ENCODE measurements at places on chromosomes 1 and 21.

GRCh38 chr1:98500324-98500723 is 161.2 kb upstream of the SNX7 start:
- no peak for DNase-seq

GRCh38 chr1:224057461-224058199 is 56.3 kb upstream of the FBXO28 start:
- no peak for DNase-seq

GRCh38 chr1:24919791-24920532 is 10.1 kb downstream of the RUNX3 start:
- no peak for DNase-seq

DNA sequence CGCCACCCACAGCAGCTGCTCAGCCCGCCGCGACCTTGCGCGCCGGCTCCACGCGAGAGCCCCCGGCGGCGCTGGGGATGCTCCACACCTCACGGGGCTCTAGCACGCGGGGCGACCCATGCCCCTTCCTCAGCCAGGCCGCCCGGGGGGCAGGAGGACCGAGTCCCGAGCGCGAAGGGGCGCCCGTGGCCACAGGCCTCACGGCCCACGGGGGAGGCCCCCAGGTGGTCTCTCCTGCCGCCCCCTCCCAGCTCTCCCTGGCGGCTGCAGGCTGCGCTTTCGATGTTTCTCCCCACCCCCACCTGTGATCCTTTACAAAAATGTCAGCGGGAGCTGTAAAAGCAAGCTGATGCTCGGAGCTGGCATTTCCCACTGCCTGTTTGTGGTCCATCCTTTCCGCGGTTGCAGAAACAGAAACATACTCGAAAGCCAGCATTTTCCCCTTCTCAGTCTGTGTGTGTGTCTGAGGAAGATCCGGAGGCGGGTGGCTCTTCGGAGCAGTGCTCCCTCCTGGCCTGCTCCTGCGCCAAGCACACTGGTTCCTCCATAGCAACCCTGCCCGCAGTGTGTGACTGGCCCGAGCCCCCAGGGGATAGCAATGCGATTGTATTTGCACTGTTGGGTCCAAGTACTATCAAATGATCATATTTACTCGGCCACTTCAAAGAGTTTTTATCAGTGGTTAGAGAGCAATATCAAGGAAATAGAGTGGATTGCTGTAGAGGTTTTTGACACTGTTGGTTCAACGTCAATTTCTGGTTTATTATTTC is 2.1 kb downstream of the KIF26B start:
- peak; percentile 61 for DNase-seq

DNA sequence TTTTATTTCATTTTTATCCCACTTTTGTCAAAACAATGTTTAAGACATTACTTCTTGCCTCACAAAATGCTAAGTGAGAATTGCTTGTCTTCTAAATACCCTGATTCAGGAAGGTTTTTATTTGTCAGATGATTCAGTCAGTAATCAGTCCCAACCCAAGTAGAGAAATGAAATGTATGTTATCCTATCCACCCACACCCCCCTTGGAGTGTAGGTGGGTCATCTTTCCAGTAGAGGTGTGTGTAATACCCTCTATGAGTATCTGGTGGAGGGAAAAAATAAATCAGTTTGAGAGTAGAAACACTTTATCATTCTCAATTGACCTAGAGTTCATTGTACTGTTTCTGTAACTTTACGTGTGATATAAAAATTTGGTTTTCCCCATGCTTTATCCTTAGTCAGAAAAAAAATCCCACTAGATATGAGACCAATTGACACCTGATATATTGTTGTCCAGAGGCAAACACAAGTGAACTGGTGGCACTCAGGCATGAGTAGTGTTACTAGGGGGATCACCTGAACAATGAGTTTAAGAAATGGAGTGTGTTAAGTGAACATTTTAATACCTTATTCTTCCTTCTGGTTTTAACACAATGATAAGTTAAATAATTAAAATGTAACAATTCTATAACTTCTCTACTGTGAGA is 153.8 kb upstream of the C1orf105 start:
- no peak for DNase-seq

GRCh38 chr1:39157304-39157703 is 47.2 kb upstream of the MACF1 start:
- DNase-seq, result no peak

DNA sequence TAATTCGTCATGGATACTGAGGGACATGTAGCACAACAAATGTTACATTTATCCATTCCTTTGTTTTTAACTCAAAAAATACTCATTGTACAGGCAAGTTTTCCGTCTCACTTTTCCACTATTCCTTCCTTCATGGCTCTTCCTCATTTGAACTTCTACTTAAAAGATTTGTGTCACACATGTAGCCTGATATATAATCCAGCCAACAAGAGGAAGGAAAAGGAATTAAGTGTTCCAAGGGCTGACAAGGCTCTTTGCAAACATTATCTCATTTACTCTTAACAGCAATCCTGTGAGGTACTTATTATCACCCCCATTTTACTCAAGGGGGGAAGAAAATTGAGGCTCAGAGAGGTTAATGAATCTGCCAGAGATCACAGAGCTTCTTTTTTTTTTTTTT is 22.9 kb downstream of the CD244 start:
- DNase-seq, result no peak

DNA sequence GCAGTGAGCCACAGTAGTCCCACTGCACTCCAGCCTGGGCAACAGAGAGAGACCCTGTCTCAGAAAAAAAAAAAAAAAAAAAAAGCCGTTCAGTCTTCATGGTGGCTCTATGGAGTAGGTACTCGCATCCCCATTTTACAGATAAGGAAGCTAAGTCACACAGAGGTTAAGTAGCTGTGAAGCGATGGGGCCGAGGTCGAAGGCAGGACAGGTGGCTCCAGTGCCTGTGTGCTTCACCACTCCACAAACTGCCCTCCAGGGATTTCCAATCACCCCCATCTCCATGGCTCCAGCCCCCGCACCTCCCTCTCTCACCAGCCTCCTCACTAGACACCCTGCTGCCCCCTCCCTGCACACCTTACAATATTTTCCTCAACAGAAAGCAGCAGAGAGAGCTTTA is 61.9 kb downstream of the SYF2 start:
- DNase-seq, result no peak

DNA sequence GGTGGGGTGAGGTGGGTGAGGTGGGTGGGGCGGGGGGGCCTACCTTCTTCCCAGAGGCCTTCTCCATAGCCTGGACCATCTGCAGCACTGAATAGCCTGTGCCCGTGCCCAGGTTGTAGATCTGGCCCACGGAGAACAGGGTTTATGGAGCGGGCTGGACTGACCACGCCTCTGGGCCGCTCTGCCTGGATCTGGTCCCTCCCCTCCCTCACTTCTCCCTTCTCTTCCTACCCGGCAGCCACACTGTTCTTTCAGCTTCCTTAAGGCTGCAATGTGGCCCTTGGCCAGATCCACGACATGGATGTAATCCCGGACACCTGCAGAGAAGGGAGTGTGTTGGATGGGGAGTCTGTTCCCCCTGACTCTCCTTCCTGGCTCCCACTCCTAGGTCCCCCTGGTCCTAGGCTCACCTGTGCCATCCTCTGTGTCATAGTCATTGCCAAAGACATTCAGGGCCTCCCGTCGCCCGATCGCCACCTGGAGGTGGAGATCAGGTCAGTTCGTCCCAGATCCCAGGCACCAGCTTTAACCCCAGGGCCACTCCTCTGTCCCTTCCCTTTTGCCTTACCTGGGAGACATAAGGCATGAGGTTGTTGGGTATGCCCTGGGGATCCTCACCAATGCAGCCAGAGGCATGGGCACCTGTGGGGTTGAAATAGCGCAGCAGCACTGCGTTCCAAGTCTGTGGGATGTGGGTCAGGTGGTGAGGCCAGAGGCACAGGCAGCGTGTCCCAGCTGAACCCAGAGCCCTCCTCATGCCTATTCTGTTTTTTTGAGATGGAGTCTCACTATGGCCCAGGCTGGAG is 3.9 kb downstream of the GALE start:
- no peak for DNase-seq

GRCh38 chr1:72288886-72289285 is 6.5 kb upstream of the NEGR1 start:
- DNase-seq, result no peak

DNA sequence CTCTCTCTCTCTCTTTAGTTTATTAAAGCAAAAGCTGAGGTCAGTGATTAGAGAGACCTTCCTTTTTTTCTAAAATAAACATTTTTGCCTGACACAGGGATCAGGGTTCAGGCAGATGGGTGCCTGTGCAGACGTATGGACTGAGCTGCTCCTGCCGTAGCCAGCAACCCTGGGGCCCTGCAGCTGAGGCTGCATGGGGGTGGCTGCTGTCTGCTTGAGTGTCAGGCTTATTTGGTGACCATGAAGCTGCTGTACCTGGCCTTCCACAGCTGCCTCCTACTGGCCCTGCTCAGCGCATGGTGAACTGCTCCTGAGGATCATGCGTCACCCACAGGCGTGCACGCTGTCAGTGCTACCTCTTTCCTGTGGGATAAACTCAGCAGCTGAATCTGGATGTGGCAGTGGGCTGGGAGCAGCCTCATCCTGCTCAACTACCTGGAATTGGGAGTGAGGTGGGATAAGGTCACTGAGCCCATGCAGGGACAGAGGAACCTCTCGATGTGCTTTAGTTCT is 35.1 kb downstream of the GNG4 start:
- no peak for DNase-seq

DNA sequence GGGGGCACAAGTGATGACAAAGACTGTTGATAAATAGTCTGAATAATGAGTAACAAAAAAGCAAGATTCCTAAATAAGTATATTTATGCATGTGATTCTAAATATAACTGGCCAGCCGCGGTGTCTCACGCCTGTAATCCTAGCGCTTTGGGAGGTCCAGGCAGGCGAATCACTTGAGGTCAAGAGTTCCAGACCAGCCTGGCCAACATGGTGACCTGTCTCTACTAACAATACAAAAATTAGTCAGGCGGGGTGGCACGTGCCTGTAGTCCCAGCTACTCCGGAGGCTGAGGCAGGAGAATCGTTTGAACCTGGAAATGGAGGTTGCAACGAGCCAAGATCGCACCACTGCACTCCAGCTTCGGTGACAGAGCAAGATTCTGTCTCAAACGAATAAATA is 161.5 kb downstream of the TOMM20 start:
- no peak for DNase-seq

DNA sequence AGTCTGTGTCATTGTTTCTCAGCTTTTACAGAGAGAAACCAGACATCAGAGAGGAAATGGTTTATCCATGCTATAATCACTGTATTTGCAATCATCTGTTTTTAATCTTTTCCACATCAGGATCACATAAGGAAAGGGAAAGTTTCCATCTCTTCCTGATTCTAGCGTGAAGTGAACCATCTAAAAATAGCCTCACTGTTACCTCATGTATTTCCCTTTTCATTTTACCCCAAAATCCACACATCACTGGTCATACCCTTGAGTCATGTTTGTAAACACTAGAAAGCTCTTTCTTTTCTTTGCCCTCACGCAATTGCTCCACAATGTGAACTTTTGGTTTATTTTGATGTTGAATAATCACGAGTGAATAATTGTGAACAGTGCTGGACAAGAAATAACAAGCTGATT is 146.0 kb downstream of the PLA2G4A start:
- peak; percentile 7 for DNase-seq

DNA sequence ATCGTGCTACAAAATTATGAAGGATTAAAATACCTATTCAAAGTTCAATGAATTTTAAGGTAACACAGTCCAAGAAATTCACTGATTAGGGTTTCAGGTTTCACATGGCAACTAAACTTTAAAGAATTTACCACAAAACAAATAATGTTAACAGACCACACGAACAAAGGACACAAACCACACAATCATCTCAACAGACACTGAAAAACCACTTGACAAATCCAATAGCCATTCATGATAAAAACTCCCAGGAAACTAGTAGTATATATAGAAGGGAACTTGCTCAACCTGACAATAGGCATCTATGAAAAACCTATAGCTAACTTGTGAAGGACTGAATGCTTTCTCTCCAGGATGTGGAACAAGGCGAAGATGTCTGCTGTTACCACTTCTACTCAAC is 21.1 kb upstream of the SH2D5 start:
- no peak for DNase-seq

GRCh38 chr1:29496701-29497100 is 260.4 kb downstream of the PTPRU start:
- no peak for DNase-seq

GRCh38 chr21:30372139-30372770 is at the start of gene KRTAP13-2:
Gene KRTAP13-2 (minus strand): TSS chr21:30372271. CDS start chr21:30372213, 58 bp downstream.
- DNase-seq, result no peak

DNA sequence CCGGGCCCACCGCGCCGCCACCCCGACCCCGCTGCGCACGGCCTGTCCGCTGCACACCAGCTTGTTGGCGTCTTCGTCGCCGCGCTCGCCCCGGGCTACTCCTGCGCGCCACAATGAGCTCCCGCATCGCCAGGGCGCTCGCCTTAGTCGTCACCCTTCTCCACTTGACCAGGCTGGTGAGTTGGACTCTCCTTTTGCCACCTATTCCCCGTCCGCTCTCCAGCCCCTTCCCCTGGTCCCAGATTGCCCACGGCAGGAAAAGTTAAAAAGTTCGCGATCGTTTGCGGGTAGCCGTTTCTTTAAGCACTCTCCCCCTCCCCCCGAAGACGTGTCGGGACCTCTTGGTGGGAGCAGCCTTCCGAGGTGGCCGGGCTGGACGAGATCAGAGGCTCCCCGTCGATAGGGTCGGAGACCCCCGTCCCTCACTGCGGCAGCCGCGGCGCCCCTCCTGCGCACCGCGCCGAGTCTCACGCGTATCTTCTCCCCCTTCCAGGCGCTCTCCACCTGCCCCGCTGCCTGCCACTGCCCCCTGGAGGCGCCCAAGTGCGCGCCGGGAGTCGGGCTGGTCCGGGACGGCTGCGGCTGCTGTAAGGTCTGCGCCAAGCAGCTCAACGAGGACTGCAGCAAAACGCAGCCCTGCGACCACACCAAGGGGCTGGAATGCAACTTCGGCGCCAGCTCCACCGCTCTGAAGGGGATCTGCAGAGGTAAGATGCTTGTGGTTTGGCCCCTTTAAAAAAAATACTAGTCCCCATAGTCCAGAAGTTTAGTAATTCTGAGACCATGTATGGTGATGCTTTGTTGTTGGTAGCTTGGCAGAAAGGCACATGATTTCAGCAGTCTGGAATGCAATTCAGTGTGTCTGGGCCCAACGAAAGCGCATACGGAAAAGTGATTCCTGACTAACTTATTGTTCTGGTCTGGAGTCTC is 576 bp downstream of the CCN1 start:
- DNase-seq, result peak; percentile 75

GRCh38 chr1:50218344-50219120 is 109.8 kb downstream of the ELAVL4 start:
- no peak for DNase-seq

DNA sequence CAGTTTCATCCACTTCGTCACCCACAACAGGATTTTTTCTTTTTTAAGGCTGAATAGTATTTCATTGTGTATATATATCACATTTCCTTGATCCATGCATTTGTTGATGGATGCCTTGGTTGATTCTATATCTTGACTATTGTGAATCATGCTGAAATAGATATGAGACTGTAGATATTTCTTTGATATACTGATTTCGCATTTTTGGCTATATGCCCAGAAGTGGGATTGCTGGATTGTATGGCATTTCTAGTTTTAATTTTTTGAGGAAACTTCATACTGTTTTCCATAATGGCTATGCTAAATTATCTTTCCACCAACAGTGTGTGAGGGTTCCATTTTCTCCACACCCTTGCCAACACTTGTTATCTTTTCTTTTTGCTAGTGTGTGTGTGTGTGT is 5.0 kb downstream of the GUCA2B start:
- no peak for DNase-seq

Data from SK-N-SH (cell line).